ENCODE measurements at places on chromosomes 7 and 10. TPM values are rescaled to one million over a fixed set of nuclear protein-coding genes. Genes with fewer than 3 reads are reported as not detected.

GRCh38 chr7:43870316-43870715, 999 bp upstream of the MRPS24 start:
- DNase-seq: no peak

- DNase-seq: no peak
Measured at GRCh38 chr10:66910671-66911070, 15.2 kb upstream of the LRRTM3 start.

- DNase-seq: no peak
Measured at GRCh38 chr10:44325157-44325556, 59.7 kb downstream of the CXCL12 start.

Gene EBF3
- 3.1 TPM for total RNA-seq

DNA sequence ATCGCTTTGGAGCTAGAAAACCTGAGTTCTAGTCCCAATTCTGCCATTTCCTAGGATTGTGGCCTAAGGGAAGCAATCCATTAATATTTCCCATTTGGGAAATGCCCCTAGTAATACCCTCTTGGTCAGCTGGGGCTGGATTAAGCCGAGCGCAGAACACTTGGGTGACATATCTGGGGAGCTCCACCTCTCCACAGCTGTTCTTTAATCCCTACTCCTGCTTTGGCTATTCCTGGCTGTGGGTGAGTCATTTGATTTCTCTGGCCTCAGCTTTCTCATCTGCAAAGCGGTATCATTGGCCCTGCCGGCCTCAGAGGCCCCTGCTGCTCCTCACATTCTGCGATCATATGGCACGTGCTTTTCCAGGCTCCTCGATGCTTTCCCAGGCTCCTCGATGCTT, 108.3 kb downstream of the BUB3 start:
- DNase-seq: no peak

DNA sequence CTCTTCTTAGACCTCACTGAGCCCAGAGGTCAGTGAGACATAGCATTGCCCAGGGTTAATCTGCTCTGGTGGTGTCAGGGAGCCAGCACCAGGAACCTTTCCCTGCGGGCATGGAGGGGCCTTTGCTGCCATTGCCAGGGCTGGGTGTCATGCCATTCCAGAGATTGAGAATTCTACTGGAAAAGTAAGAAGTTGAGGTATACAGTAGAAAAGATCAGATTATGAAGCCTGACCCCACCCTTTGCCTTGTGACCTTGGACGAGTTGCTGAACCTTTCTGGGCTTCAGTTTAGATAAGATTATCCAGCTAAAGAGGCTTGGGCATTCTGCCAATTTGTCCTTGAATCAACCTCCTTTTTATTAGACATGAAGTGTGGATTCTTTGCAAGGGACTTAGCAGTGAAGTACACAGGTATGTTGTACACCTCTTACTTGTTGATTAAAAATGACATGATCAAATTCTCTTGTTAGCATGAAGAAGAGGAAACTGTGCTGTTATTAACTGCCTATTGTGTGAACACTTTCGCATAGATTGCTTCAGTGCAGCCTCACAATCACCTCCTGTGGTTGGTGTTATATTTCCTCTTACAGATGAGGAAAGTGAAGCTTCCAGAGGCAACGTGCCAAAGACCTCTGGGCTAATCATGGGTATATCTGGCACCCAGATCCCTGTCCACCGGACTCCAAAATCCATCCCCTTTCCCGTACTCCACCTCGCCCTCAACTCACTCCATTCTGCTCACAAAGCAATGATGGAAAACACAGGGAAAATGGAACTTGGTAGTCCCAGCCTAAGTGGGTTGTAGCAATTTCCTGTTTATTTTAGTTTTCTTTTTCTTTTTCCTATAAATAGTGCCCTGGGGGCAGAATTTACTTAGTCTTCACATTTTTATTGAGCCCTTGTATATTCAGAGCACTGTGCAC, 151.3 kb downstream of the CAMK1D start:
- DNase-seq: peak; percentile 26

- DNase-seq: peak; percentile 75
Measured at GRCh38 chr10:79189853-79190435, 121.2 kb downstream of the ZMIZ1 start.

DNA sequence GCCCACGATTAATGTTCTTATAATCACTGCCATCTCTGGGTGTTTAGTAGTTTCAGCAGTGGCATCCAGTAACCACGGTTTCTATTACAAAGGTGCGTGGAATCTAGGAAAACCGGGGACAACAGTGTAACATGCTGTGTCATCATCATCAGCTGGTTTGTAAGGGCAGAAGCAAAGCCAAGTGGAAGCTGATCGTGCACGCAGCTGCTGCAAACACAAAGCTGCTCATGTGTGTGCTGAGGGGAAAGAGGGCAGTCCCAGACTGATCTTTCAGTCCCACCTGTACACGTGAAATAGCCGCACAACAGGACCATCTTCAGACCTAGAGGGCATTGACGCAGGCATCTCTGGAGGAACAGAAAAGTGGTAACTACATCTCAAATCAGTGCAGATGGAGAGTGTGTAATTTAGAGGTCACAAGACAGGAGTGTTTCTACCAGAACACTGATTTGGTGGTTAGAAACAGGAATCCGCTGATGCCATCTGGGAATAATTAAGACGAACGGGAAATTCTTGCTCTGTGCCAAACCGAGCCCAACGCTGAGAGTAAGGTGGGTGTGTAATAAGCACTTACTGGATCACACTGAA, 13.4 kb downstream of the ANKRD16 start:
- no peak for DNase-seq

All from MG63 (cell line).